ENCODE measurements at places on chromosomes 4 and X.

GRCh38 chrX:107442914-107443527 is 6.4 kb upstream of the FRMPD3 start:
- no peak for DNase-seq

DNA sequence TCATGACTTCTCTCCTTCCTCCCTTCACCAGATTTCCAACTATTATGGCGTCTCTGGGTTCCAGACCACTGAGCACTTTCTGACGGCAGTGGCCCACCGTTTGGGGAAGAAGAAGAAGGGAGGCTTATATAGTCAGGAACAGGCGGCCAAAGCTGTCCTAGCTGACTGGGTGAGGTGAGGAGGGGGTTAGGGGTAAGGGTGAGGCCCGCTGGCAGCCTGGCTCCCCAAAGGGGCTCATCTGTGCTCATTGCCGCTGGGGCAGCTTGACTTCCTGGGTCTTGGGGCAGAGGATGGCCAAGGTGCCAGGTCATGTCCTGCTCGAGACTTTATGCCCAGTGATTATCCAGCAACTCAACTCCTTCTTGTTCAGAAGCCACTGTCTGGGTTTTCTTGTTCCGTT is 21.8 kb downstream of the GNL3L start:
- DNase-seq, result no peak

DNA sequence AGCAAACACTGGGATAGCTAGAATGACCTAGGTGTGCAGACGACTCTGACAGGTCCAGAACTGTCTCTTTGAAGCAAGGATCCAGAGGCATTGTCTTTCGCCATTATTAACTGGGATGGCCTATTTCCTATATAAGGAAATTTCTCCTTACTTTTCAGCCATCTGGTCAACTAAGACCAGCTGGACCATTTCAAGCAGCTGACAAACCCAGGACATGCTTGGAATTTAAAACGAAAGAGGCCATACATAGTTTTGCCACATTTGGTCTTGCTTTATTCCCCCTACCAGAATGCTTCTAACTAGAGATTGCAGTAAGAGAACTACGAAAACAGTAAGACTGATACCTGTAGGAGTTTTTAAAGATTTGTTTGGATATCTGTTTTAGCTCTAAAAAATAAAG is 87.0 kb downstream of the GLRA2 start:
- no peak for DNase-seq

GRCh38 chr4:132264176-132264575 is 884.9 kb upstream of the PCDH10 start:
- DNase-seq, result no peak

DNA sequence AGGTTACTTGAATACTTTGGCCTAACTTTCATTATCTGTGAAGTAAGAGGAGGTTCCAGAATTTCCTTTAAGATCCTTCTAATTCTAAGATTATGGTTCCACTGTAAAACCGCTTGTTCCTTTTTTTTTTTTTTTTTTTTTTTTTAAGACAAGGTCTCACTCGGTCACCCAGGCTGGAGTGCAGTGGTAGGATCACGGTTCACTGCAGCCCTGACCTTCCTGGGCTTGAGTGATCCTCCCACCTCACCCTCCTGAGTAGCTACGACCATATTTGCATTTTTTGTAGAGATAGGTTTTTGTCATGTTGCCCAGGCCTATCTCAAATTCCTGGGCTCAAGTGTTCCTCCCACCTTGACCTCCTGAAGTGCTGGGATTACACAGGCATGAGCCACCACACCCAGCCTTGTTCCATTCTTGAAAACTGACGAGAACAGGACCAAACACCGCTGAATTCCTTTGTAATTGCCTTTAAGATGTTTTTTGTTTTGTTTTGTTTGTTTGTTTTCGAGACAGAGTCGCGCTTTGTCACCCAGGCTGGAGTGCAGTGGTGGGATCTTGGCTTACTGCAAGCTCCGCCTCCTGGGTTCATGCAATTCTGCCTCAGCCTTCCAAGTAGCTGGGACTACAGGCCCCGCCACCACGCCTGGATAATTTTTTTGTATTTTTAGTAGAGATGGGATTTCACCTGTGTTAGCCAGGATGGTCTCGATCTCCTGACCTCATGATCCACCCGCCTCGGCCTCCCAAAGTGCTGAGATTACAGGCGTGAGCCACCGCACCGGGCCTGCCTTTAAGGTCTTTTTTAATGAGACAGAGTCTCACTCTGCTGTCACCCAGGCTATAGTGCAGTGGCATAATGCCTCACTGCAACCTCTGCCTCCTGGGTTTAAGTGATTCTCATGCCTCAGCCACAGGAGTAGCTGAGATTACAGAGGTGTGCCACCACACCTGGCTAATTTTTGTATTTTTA is 6.8 kb downstream of the PDS5A start:
- DNase-seq, result no peak

GRCh38 chrX:2690856-2691542 is at the start of gene CD99:
CD99 (plus strand) TSS chrX:2691295; CDS start chrX:2691361, 66 bp downstream.
- peak; percentile 91 for DNase-seq
